ENCODE measurements at places on chromosomes 1 and 21.

DNA sequence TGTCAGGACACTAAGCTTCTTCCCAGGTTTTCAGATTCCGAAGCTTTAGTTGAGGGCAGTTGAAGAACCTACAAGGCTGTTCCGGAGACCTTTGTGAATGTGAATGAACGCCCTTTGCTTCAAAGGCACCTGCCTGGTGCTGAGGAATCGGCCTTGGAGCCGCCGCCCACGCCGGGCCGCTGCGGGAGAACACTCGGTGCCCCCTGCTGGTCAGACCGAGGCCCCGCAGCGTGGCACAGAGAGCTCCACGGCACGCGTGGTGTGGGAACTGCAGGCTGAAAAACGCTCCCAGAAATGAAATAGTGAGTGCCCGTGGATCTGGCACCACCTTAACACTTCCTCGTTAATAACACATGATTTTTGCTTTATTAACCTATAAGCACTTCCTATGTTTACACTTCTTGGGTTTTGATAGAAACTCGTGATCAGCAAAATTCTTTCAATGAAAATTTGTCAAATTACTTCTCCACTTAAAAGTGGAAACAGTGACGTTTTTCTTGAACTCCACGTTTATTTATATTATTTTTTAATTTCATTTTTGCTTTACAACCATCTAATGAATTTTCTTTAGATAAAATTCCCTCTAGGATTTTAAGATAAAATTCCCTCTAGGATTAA lies 460.6 kb downstream of the DSCAM start:
- DNase-seq: peak; percentile 64

DNA sequence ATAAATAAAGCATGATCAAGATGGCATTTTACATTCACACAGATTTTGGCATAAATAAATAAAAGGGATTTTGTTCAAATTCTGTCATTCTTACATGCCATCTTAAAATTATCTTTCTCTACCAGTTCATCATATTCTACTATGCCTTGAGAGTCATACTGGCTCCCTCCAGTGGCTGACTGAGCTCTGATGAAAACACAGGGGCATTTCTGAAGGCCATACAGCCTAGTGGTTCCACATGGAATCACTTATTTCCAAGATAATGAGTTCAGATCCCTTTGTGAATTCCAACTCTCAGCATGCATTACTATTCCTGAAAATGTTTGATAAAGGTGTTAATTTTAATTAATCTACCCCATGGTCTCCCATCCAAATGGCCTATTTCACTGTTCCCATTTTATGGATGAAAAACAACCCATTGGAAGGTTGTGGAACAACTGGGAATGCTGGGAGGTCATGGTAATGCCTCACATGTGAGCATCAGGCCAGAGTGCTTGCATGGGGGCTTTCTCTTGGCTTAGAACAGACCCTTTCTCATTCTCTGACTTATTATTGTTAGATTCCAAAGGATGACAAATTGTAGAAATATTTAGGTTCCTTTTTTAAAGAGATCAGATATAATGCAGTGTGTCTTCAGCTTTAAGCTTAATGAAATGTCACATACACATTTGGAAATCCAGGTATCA lies 622.4 kb upstream of the PKN2 start:
- DNase-seq: no peak

DNA sequence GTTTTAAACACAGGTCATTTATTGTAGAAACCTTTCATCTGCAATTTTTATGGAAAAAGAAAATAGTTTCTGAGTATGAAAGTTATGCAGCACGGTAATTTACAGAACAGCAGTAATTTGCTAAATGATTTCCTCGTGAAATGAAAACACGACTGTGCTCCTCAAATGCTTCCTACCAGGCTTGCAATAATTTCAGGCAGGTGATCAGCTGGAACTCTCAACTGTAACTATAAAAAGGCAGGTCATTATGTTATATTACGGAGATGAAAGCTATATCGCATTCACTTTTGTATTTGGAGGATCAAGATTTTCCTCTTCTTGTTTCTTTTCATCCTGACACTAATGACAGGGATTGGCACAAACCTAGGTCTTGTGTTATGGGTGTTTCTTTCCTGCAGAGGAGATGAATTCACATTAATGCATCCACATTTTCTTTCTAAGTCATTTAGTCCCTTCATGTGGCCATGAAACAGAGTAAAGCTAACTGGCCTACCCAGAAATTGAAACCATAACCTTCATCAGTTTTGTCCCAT lies 57.4 kb downstream of the SAMSN1 start:
- DNase-seq: no peak

- no peak for DNase-seq
These were observed 29.5 kb downstream of the TMEM53 start for GRCh38 chr1:44644806-44645205.

GRCh38 chr1:26302733-26303405 lies 3.6 kb downstream of the UBXN11 start:
- DNase-seq: no peak

DNA sequence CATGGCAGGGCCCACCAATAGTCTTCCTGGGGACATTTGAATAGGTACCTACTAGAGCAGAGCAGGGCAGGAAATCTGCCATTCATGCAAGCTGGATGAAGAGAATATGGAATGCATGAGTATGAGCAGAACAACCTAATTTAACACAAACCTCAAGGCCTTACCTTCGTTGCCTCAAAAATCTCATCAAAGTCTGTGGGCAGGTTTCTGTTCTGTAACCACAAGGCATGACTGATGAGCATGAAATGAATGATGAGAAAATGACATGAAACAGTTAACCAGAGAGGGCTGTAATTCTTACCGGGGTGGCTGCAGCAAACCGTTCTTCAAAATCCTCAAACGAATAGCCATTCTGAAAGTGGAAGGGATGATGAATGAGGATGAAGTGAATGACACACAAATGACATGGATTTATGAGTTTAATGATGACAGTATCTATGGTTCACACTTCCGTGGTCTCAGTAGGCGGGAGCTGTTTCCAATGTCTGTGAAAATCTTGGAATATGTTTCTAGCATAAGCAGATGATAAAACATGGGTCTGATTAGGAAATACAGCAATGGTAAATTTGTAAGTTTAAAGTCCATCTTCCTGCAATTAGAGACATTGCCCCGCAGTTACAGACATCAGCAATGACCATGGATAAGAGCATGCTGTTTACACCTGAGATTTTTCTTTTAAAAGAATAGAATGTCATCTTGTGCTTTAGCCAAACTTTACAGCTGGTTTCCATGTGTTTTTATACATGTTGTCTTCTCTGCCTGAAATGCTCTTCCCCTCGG lies 67.6 kb upstream of the C8B start:
- DNase-seq: no peak

- DNase-seq: no peak
These were observed 9.2 kb downstream of the ADCY10 start for GRCh38 chr1:167904652-167905130.

- no peak for DNase-seq
These were observed 845.4 kb upstream of the ADAMTS5 start for GRCh38 chr21:27812279-27812678.

- DNase-seq: no peak
These were observed 27.8 kb downstream of the COL18A1 start for GRCh38 chr21:45432575-45433255.

DNA sequence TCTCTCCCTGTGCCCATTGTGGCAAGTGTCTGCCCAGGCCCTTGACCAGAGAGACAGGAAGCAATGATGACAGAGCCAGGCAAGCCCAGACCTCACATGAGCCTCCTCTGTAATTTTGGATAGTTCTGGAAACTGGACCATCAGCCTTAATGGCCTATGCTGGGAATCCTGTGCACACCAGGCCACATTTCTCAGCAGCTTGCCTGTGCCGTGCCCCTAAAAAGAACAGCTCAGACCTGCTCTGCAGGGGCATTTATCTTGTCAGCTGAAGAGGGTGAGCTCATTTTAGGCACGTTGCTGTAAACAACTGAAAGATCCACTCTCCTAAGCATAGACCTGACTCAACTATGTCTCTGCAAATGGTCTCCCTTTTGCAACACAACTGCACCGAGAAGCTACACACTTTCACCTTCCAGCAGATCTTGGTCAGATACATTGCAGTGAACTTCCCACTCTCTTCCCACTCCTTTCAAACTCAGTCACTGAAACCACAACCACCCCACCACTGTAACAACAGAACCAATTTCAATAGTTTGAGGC lies 53.5 kb upstream of the BACH1 start:
- DNase-seq: no peak

DNA sequence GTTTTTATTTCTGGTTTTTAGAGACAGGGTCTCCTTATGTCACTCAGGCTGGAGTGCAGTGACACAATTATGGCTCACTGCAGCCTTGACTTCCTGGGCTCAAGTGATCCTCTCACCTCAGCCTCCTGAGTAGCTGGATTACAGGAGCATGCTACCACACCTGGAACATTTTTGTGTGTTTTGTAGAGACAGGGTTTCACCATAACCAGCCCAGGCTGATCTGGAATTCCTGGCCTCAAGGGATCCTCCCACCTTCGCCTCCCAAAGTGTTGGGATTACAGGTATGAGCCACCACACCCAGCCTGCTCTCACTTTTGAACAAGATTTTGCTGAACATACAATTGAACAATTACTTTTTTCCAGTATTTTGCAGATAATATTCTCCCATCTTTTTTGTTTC lies 24.0 kb upstream of the HYI start:
- DNase-seq: no peak

- DNase-seq: no peak
These were observed 73.5 kb upstream of the LRRC7 start for GRCh38 chr1:69494221-69494620.

GRCh38 chr1:230493264-230493663 lies 67.1 kb upstream of the PGBD5 start:
- no peak for DNase-seq

GRCh38 chr1:25110485-25110884 lies 121.8 kb downstream of the SYF2 start:
- DNase-seq: no peak

GRCh38 chr1:70222716-70223235 lies 1.6 kb downstream of the SRSF11 start:
- no peak for DNase-seq

DNA sequence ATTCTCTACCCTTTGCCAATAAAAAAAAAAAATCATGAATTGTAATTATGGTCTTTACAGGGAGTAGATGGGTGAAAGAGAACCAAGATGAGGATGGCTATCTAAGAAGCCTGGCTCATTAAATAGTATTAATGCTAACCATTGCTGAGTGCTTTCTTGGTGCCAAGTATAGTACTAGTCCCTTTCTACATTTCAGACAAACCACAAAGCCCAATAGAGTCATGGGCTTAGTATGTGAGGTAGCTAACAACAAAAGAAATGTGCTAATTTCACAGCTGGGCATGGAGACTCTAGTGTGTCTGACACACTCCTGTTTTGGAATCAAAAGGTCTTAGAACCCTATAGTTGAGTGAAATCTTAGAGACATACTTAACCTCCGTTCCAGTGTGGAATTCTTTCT lies 84.5 kb upstream of the ESRRG start:
- no peak for DNase-seq

- DNase-seq: no peak
These were observed 105.9 kb downstream of the GPATCH2 start for GRCh38 chr1:217524787-217525520.

GRCh38 chr1:212555426-212555825 lies 53.1 kb upstream of the ATF3 start:
- no peak for DNase-seq

- no peak for DNase-seq
These were observed 112.4 kb upstream of the VANGL1 start for GRCh38 chr1:115529216-115529897.

DNA sequence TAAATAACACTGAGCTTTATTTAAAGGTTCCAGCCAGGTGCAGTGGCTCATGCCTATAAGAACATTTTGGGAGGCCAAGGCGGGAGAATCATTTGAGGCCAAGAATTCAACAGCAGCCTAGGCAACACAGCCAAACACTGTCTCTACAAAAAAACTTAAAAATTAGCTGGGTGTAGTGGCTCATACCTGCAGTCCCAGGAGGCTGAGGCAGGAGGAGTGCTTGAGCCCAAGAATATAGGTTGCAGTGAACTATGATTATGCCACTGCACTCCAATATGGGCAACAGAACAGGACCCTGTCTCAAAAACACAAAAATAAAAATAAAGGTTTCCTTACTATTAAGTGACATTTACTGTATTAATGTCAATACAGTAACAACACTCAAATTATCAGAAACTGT lies 2.1 kb downstream of the TAF12 start:
- DNase-seq: peak; percentile 18

- DNase-seq: no peak
These were observed 770.9 kb upstream of the TPTE start for GRCh38 chr21:9750341-9751086.

GRCh38 chr1:185541871-185542301 lies 192.3 kb upstream of the HMCN1 start:
- DNase-seq: no peak

GRCh38 chr1:1304331-1305299 lies 3.1 kb downstream of the ACAP3 start:
- DNase-seq: no peak

GRCh38 chr1:208047476-208047934 lies 136.6 kb upstream of the CD34 start:
- DNase-seq: no peak

DNA sequence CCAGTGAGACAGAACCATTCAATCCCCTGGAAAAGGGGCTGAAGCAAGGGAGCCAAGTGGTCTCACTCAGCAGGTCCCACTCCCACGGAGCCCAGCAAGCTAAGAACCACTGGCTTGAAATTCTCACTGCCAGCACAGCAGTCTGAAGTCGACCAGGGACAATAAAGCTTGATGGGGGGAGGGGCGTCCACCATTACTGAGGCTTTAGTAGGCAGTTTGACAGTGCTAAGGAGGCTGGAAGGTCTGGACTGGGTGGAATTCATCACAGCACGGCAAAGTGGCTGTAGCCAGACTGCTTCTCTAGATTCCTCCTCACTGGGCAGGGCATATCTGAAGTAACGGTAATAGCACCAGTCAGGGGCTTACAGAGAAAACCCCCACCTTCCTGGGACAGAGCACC lies 105.4 kb upstream of the GORAB start:
- DNase-seq: no peak

DNA sequence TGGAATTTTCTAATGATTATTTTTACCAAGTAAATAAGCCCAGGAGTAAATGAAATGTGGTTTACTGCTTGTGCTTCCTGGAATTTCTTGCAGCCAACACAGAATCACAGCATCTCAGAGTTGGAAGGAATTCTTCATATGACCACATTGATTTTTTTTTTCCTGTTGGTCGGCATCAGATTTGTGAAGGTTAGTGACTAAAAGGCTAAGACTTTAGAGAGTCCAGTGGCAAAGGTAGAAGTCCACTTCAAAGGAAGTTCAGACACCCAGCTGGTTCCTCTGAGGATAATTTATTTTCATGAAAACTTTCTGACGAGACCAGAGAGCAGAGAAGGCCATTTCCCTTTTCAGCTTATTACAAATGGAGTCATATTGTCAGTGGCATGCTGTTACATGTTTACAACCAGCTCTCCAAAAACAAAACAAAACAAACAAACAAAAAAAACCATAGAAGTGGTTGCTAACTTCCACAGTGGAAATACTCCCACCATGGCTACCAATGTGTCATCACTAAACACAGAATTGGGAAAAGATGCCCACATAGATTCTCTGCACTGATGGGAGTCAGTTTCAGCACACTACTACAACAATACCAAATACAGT lies 77.2 kb upstream of the CDC42BPA start:
- DNase-seq: no peak

- peak; percentile 78 for DNase-seq
These were observed 18.8 kb downstream of the KNCN start for GRCh38 chr1:46532498-46533178.

GRCh38 chr1:115006191-115006590 lies 23.4 kb upstream of the TSHB start:
- no peak for DNase-seq

- DNase-seq: no peak
These were observed 15.8 kb downstream of the IVL start for GRCh38 chr1:152924191-152924590.

Data from activated naive CD4-positive, alpha-beta T cell treated with anti-CD3 and anti-CD28 coated beads, Interleukin-2, amount 50 U/mL, for 72 hours (primary cell).